ENCODE measurements at places on chromosomes 7 and 10.

DNA sequence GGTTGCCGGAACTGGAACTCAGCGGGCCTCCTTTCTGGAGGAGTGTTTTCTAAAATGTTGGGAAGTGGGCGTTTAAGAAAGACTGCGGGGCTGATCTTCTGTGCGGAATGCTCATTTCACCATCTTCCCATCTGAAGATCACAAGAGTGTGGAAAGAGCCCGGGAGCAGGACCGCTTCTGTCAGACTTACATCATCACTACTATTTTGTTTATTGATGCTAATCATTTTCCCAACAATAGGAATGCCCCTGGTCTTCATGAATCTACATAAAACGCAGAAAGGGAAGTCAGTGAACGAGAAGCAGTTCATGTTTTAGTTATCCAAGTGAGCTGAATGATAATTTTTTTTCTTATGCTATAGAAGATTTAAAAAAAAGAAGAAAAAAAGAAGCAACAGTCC is 447.8 kb upstream of the MKI67 start:
- no peak for DNase-seq

- DNase-seq, result no peak
Measured at GRCh38 chr10:17176091-17176490, 25.4 kb downstream of the TRDMT1 start.

DNA sequence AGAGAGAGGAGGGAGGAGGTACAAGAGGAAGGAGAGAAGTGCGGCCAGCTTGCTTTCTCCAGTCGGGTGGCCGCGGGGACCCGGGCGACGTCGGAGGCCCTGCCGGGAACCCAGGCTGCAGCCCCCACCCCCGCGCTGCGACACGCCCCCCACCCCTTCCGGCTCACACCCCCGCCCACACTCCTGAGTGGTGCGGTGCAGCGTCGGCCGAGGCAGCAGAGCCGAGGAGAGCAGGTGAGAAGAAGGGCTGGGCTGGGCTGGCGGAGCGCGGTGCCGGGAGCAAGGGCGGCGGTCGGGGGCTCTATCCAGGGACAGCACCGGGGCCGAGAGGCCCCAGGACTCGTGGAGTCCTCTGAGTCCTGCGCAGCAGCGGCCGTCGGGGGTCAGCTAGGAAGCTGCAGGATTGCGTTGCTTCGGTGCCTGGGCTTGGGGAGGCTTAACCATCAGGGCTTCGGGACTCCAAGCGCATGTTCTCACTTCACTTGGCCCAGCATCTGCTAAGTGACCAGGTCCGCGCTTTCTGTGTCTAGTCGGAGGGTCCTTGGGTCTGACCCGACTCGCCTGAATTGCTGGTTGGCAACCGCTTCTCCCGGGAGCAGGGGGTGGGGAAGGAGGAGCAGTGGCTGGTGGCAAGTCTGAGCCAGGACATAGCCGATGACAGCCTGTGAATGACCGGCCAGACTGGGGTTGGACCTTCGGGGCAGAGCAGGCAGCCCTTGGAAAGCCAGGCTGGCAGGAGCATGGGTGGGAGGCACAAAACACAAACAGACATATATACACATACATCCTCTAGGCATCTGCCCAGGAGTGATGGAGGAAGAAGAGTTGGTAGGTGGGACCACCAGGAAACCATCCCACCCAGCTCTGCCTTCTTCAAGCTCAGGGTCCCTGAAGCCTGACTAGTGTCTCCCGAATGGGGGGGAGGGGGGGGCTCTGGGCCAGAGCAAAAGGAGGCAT is 683 bp downstream of the CHAT start:
- no peak for DNase-seq

GRCh38 chr7:117184367-117184766 is 138.5 kb downstream of the WNT2 start:
- no peak for DNase-seq

GRCh38 chr10:113970641-113971040 is 73.0 kb upstream of the ADRB1 start:
- DNase-seq, result no peak

GRCh38 chr7:130966246-130967009 is 232.4 kb upstream of the KLF14 start:
- DNase-seq, result no peak

DNA sequence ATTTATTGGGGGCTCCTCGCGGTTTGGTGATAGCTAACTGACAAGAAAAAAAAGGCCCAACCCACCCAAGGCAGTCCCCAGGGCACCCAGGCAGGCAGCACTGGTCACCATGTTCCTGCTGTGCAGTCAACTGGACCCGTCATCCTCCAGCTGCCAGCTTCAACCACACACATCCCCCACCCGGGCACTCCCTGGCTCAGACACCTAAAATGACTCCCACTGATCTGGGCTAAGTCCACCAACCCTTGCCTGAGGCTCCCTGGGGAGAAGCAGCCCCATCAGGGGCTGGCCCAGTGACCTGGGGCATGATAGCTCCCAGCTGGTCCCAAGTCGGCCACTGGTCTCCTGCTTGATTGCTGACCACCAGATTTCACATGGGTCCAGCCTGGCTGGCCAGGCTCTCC is 161.8 kb downstream of the NRF1 start:
- DNase-seq, result no peak

DNA sequence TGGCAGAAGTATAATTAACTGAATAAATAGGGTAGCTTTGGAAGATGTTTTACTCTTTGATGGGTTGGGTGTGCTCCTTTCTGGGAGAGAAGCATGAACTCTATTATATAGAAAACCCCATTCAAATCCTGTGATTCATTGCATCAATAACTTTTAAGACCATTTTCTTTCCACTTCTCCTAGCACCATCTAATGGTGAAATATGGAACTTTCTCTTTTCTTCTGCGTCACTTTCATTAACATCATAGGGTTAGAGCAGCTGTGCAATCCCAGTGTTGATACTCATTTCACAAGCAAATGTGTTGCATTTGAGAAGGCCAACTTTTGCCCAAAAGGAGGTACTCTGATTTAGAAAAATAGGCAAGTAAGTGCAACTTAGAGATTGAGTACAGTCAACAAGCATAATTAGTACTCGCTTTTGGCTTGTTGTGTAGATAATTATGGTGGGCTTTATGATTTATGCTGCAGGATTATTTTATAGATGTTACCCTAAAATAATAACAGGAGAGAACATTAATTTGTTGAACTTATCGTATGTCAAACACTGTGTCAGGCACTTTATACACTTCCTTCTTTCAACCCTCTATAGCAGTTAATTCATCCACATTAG is 92.9 kb downstream of the CPED1 start:
- no peak for DNase-seq

DNA sequence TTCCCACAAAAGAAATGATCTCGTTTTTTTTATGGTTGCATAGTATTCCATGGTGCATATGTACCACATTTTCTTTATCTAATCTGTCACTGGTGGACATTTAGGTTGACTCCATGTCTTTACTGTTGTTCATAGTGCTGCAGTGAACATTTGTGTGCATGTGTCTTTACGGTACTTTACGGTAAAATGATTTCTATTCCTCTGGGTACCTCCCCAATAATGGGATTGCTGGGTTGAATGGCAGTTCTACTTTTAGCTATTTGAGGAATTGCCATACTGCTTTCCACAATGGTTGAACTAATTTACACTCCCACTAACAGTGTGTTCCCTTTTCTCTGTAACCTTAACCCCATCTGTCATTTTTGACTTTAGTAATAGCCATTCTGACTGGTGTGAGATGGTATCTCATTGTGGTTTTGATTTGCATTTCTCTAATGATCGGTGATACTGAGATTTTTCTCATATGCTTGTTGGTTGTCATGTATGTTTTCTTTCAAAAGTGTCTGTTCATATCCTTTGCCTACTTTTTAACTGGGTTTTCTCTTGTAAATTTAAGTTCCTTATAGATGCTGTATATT is 37.2 kb downstream of the MKLN1 start:
- no peak for DNase-seq

DNA sequence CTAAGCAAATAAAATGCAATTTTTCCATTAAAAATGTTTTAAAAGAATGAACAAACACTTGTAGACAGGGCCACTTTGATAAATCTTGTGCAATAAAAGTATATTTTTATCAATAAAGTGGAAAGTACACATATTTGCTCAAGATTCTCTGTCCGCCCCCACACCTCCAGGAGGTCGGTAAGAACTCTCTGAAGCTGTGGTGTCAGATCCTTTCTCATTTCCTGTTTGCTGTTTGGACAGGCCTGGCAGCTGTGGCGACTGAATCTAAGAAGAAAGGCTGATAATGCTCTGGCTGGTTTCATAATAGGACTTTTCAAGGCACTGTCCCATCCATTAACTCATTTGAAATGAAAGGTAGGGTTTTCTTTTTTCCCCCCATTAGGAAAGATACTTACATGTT is 15.3 kb upstream of the ASB4 start:
- no peak for DNase-seq

Data from activated naive CD4-positive, alpha-beta T cell treated with anti-CD3 and anti-CD28 coated beads, Interleukin-2, amount 50 U/mL, for 72 hours (primary cell).